ENCODE measurements at places on chromosomes 6 and 20. TPM values are rescaled to one million over a fixed set of nuclear protein-coding genes. Genes with fewer than 3 reads are reported as not detected.

DNA sequence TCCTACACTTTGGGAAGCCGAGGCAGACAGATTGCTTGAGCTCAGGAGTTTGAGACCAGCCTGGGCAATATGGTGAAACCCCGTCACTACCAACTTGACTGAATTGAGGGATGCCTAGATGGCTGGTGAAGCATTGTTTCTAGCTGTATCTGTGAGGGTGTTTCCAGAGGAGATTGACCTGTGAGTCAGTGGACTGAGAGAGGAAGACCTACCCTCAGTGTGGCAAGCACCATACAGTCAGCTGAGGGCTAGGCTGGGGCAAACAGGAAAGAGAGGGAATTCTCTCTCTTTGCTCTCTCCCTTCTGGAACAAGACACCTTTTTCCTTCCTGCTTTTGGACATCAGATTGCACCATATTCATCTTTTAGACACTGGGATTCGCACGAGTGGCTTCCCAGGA is 3.7 kb upstream of the ZUP1 start:
- DNase-seq: no peak

- no peak for DNase-seq
These were observed 88.6 kb upstream of the TGM3 start for GRCh38 chr20:2206957-2207769.

- no peak for DNase-seq
These were observed 904 bp downstream of the B3GALT4 start for GRCh38 chr6:33277663-33278391.

DNA sequence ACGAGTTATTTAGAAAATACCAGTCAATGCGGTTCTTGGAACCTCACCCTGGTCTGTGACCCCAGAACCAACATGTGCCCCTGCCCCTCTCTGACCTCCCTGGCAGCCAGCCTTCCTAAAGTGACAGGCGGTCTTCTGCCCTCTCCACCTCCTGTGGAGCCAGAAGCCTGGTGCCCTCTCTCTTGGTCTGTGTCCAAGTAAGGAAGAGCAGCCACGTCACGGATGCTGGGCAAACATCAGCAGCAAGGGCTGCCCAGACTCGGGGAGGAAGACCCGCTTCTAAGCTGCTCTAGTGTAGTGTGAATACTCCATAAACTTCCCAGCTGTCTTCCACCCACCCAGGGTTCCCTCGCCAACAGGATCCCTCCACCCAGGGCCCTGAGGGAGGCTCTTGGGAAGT is 272.4 kb downstream of the BMP7 start:
- no peak for DNase-seq

DNA sequence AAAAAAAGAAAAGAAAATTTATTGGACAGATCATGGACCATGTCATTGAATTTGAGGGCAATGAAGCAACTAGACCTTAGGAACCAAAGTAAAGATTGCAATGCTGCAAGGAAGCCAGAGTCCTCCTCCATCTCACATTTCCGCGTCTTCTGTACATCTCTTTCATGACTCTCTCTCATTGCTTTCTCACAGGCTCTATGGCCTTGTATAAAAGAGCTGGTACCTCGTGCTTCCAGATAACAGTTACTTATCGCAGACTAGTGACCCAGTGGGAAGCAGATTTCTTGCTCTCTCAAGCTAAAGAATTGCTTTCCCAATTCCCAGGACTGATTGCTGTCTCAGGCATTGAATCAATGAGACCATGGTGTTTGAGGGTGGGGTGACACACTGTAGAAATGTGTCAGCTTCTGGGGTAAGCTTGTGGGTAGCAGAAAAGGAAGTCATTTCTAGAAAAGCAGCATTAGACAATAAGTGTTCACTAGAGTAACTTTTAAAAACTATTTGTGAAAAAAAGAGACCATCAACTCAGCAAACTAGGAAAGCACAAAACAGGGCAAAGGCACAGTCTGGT is 635.3 kb downstream of the UTRN start:
- no peak for DNase-seq

DNA sequence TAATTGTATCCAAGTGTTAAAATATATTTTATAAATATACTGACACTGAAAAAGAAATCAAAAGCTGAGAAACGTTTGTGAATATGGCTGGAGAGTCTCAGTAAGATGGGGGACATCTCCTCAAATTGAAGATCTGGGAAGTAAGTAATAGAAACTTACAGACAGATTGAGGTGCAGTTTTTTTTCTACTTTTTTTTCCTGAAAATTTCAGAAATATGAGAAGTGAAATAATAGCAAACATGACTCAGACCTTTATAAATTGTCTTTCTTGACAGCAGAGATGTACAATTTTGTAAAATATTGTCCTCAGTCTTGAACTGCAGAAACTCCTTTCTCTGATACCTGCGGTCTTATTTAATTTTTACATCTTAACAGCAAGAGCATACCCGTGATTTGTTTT is 347.1 kb downstream of the UTRN start:
- no peak for DNase-seq

DNA sequence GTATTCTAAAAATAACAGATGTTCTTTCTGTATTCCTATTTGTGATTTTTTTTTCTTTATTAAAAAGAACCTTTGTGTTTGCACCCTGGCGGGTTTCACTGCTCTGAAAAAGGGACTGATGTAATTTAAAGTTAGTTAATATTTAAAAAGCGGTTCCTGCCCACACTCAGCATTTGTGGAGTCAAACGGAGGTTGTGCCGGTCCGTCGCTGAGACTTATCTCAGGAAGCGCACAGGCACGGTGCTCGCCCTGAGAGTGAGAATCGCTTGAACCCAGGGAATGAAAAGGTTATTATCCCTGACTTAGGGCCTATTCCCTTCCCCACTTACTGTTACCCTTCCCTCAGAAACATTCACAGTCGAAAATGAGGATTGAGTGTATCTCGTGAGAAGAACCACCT is 366.7 kb downstream of the THBS2 start:
- no peak for DNase-seq

DNA sequence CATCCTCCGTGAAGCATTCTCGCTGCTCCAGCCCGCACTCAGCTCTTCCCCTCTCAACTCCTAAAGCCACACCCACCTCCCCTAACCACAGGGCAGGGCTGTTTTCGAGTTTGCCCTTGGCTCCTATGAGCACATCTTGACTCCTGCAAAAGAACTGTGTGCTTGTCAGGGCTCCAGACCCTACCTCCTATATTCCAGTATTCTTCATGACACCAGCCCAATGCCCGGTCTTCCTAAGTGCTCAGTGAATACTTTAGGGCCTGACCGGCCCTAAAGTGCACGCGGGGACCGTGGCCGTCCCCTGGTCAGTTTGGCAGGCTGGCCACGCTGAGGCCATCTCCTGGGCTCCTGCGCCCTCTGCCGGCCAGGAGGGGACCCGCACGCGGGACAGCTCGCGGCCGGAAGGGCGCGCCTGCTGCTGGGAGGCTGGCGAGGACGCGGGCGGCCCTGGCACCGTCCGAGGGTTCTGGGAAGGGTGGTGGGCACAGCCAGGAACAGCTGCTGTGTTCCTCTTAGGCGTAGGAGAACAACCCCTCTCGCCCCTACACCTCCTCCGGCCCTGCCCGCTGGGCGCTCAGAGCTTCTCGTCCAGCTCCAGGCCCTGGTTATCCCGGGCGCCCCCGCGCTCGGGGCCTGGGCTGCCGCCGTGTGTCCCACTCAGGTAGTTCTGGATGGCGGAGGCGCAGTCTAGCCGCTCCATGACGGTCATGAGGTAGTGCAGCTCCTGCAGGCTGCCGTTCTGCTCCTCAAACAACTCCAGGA is 11.0 kb downstream of the UNC5CL start:
- DNase-seq: no peak

DNA sequence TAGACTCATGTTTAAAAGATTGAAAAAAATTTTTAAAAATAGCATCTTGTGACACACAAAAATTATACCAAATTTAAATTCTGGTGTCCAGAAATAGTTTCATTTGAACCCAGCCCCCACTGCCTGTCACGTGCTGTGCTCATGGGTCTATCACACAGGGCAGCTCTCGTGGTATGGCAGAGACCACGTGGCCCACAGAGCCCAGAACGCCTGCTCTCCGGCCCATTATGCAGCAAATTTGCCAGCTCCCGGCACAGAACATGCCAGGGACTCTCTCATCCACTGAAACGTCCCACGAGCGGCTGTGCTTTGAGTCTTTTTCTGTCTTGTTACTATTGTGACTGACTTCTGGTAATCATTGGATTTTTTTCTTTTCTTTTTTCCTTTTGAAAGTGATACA is 224.3 kb downstream of the TTLL2 start:
- DNase-seq: no peak

DNA sequence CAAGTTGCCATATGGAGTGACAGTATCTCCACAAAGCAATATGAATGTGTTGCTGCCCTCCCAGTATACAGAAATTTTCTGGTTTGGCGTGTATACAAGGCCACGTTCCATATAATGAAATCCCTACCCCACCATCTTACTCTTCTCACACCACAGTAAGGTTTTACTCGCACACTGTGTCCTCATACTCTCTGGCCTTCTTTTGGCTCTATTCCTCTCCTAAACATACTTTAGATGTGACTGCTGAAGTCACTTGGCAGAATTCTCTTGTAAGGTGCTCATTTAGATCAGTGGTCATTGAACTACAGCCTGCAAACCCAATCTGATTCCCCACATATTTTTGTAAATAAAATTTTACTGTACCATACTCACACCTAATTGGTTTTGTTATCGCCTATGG is 123.2 kb downstream of the RFPL4B start:
- no peak for DNase-seq

GRCh38 chr6:157728183-157728881 is 94.7 kb upstream of the SNX9 start:
- no peak for DNase-seq

- DNase-seq: no peak
These were observed 135.9 kb downstream of the OLIG3 start for GRCh38 chr6:137358273-137358672.

DNA sequence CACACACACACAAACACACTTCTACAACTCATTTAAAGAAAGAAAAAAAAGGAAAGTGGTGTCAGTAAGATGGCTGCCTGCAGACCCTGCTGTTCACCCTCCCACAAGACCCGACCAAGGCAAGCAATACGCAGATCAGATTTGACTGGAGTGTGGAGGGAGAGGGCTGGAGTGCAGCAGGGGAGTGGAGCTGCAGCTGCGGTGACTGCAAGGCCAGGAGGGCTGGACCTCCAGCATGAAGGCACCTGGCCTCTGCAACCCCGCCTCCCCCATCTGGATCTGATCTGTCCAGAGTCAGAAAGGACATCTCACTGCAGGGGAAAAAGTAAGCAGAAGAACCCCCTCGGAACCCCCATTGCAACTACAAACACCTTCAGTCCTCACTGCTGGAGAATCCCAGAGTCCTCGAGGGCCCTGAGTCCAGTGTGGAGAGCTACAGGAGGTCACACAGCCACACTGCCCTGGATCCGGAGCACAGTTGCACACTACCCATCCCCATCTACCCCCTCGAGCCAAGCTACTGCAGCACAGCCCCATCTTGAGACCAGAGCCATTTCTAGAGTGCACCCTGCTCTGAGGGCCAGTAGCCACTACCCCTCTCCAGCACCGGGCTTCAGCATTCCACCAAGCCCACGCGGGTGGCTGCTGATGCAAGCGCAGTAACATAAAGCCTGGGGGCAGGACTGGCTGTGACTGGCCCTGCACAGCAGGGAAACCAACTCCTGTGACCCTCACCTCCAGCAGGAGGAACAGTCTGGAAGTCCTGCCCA is 41.9 kb upstream of the SRSF6 start:
- DNase-seq: no peak

DNA sequence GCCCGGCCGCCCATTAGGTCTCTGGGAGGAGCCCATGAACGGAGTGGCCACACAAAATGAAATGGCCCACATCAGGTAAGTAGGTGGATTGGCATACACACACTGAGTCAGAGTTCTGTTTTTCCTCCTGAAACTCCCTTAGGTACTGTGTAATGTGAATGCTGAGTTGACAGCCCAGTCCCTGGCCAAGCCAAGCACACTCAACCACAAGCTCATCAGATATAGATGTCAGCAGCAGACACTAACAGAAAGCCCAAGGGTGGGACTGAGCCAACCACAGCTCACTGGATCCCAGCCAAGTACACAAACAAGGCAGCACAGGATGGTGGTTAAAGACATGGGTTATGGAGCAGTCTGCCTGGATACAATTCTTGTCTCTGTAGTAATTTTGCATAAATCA is 403.4 kb downstream of the GJA1 start:
- DNase-seq: no peak

- DNase-seq: no peak
These were observed 497.0 kb downstream of the EPHA7 start for GRCh38 chr6:92922216-92922806.

DNA sequence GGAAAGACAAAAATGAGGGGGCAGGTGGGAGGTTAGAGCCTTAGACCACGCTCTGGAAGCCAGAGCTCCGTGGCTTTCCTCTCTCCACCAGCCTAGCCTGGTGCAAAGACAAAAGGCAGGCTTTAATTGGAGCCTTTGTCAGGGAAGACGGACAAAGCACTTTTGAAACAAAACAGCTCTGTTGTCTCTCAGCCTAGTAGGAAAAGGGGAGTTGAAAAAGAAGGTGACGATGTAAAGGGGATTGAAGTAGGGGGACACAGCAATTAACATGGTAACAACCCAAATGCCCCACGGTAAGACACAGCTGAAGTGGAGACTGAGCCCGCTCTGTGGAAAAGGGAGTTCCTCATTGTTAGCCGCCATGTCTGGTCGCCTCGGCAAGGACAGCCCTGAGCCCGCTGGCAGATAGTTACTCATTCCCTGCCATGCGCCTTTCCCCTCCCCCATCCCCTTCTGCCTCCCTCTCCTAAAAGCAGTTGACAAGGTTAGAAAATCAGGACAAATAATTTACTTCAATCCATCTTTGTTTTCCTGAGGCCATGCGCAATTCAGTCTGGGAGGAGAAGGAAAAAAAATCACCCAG is 93.0 kb downstream of the TCP11 start:
- no peak for DNase-seq

DNA sequence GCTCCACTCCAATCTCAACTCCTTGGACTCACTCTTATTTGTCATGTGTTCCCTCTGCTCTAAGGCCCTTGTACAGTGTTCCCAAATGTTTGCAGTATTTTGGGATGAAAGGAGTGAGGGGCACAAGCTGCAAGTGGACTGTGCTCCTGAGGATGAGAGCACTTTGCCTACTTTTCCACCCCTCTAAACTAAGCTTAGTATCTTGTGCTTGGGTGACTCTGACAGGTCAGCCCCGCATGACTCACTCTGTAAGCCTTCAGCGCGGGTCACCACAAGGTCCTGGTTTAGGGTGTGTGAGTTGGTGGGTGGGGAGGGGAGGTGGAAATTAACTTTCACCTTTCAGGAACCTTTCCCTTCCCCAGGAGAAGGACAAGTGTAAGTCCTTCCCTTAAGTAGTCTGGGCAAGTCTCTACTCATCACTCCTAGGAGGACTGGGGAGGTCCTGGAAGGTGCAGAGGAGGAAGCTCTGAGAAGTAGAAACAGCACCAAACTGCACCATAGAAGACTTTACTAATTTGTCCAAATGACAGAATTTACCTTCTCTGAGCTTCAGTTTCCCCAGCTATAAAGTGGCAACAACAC is 68.8 kb upstream of the EPB41L1 start:
- peak; percentile 85 for DNase-seq

Gene PLA2G7
- 0.41 TPM for total RNA-seq

Gene OPRM1
- total RNA-seq: not detected

Gene PLN
- not detected for total RNA-seq

Gene ZSCAN23
- total RNA-seq: 1.6 TPM

Gene PLAGL1
- 24.3 TPM for total RNA-seq

Gene FGD2
- 0.10 TPM for total RNA-seq

Gene SSTR4
- not detected for total RNA-seq

Gene ARMC12
- 1.4 TPM for total RNA-seq

Gene TRAPPC3L
- total RNA-seq: not detected

Gene BPIFA1
- total RNA-seq: not detected

Gene FNDC11
- total RNA-seq: 1.3 TPM
